Foreskin keratinocyte (primary cell): ENCODE measurements at places on chromosomes 7 and 10. TPM values are rescaled to one million over a fixed set of nuclear protein-coding genes. Genes with fewer than 3 reads are reported as not detected.

Gene PNLIP
- not detected in 2 replicates for polyA plus RNA-seq

Gene TWIST1
- polyA plus RNA-seq = 0.06 and 0.31 TPM in 2 replicates

Gene DDX21
- polyA plus RNA-seq = 37.7 and 51.4 TPM in 2 replicates

Gene CHN2
- 0.06 and 0.40 TPM in 2 replicates for polyA plus RNA-seq

Gene ADRB1
- 0.22 and 0.42 TPM in 2 replicates for polyA plus RNA-seq

Gene RNF32
- polyA plus RNA-seq = 0.69 and 0.91 TPM in 2 replicates

Gene HABP2
- not detected in 2 replicates for polyA plus RNA-seq

Gene PRKCQ
- 4.1 and 4.3 TPM in 2 replicates for polyA plus RNA-seq

Gene NXPH1
- polyA plus RNA-seq = not detected in 2 replicates

Gene CASD1
- polyA plus RNA-seq = 3.0 and 3.3 TPM in 2 replicates

Gene TACC2
- polyA plus RNA-seq = 20.5 and 21.9 TPM in 2 replicates

Gene PLEKHS1
- polyA plus RNA-seq = not detected in 2 replicates

Gene RHBDD2
- polyA plus RNA-seq = 37.6 and 47.1 TPM in 2 replicates

Gene RPEL1
- polyA plus RNA-seq = not detected in 2 replicates

Gene LRRD1
- polyA plus RNA-seq = not detected in 2 replicates

Gene PPP1R17
- not detected in 2 replicates for polyA plus RNA-seq

DNA sequence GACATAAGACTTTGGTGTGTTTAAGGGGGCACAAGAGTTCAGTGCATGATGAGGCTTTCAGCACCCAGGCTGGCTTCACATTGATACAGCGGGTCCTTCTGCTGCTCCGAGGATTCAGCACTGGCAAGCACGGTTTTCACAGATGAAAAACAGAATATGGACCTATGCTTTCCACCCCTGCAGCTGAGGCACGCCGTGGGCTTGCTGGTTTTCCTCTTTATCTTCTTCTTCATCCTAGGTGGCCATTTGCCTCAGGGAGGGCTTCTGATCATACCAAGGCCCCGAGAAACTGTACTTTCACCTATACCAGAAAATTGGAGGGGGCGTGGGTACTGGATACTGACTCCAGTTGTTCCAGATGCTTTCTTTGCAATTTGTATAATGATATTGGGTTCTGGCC is 277.1 kb upstream of the ZNF32 start:
- DNase-seq = no peak

GRCh38 chr10:89901895-89902294 is 200.5 kb downstream of the KIF20B start:
- DNase-seq = no peak

- no peak for DNase-seq
Measured at GRCh38 chr7:94431619-94432280, 37.1 kb downstream of the COL1A2 start.

GRCh38 chr10:5071411-5072198 is 22.6 kb upstream of the AKR1C3 start:
- peak; percentile 75 for DNase-seq

DNA sequence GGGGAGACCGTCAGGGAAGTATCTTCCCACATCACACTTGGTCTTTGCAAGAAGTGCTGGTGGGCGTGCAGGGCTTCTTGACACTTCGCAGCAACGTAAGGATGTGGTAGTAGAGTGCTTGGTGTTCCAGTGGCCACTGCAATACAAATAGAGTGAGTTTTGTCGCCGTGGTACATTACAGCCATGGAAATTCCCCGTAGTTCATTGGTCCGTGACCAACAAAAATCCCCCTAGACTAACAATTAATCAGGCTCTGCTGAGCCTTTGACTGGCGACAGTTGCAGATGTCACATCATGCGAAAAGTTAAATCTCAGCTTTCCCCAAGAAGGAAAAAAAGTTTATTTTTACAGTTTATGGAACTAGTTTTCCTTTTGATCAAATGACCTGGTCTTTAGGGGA is 134.7 kb downstream of the MGMT start:
- no peak for DNase-seq

- DNase-seq = peak; percentile 37
Measured at GRCh38 chr10:101693978-101694673, 844 bp downstream of the FBXW4 start.

DNA sequence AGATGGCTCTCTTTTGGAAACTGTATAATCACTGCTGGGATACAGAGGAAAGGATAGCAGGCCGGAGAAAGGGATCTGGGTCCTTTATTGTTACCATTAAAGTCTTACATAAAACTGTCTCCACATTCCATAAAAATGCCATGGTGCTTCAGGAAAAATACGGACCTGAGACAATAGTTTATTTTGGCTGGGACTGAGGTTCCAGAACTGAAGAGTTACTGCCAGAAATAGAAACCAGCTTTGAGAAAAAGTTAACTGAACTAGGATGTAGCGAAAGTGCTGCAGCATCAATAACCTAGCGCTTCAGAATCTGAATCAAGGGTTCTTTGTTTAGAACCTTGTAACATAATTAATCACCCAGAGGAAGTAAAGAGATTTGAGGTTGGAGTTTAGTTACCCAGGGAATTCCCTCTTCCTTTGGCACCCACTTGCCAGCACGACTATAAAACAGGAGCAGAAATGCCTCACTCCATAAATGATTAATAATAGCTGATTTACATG is 38.0 kb downstream of the MEOX2 start:
- no peak for DNase-seq

GRCh38 chr10:86836044-86836443 is 79.6 kb downstream of the BMPR1A start:
- DNase-seq = no peak

- no peak for DNase-seq
Measured at GRCh38 chr7:99728615-99729014, 6.4 kb downstream of the CYP3A7 start.

- DNase-seq = no peak
Measured at GRCh38 chr7:1964913-1965578, 267.7 kb downstream of the MAD1L1 start.

DNA sequence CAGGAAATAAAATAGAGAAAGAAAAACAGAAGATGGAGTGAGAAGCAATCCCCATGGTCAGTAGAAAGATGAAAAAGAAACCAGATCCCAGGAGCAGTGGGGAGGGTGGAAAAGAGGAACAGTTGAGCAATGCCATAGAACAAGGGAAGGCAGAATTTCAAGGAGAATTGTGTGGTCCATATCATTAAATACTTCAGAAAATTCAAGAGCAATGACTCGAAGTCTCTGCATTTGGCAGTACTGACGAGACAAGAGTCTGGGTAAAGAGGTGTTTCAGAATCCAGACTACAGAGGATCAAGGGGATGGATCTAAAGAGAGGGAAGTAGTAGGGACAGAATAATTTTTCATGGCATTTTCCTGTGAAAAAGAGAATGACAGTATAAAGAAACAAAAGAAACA is 512.6 kb downstream of the PHTF2 start:
- DNase-seq = no peak

GRCh38 chr7:33356336-33356735 is 227.0 kb downstream of the BBS9 start:
- no peak for DNase-seq

DNA sequence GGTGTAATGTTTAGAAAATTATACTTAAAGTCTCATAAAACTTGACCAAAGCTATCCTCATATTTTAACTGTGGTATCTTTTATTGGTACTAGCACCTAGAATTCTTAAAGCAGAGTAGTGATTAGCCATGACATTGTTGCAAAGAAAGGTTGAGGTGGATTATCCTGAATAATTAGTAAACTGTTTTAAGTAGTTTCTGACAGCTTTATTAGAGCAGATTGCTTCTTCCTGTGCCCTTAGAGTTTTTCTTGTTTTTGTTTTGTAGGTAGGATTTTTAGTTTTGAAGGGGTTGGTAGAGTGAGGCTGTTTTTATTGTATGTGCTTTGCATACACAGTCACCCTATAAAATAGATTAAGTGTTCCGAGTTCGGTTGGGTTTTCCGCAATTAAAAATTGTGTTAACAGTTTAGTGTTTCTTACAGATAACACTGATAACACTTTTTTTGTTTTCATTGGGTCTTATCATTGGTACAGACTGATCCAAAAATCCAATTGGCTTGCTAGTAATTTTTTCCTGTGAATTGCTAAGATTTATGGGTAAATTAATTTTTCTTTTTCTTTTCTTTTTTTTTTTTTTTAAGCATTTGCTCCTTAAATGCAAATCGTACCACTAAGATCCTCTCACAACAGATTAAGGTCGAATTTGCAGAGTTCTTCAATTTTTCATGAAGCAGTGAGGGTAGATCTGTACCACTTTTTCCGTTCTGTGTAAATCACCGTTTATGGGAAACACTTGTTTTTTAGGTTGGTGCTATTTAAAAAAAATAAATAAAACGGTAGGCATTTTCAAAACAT is 2.1 kb upstream of the PBLD start:
- no peak for DNase-seq

DNA sequence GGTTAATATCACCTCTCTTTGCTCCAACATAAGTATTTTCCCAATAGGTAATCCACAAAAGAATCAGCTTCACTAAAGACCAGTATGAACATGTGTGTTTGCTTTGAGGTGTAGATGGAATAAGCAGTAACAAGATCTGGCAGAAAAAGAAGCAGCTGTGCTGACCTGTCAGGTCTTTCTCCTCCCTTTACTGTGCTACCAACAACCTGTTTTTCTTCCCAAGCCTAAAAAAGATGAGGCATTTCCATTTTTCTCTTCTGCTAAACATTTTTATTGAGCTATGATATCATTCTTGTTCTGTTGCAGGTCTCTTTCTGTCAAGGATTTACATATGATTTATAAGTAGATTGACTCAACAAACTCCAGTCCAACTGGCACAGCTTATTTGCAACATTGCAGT is 315.2 kb upstream of the GLI3 start:
- peak; percentile 87 for DNase-seq

GRCh38 chr7:129462420-129462819 is 28.2 kb downstream of the STRIP2 start:
- DNase-seq = no peak

- no peak for DNase-seq
Measured at GRCh38 chr7:22663357-22663718, 63.7 kb upstream of the IL6 start.

DNA sequence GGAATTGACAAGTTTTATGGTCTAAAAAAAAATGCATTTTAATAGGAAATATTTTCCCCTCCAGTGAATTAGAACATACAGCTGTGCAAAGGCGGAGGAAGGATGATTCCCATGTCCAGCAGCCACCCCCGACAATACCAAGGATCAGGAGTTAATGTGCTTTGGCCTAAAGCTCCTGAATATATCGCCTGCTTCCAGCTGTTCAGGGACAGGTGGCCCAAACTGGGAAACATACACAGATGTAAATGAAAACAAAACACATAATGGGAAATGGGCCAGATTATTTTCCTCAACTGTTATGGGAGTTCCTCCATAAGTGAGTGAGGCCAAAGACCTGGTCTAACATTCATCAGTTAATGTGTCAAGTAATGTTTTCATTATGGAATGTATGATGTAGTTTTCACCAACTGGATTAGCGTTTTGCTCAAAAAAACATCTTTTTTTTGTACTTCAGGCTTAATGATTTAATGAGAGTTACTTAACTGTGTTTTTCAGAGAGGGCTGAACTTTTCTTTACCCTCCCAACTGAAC is 55.1 kb upstream of the LAMB1 start:
- no peak for DNase-seq

DNA sequence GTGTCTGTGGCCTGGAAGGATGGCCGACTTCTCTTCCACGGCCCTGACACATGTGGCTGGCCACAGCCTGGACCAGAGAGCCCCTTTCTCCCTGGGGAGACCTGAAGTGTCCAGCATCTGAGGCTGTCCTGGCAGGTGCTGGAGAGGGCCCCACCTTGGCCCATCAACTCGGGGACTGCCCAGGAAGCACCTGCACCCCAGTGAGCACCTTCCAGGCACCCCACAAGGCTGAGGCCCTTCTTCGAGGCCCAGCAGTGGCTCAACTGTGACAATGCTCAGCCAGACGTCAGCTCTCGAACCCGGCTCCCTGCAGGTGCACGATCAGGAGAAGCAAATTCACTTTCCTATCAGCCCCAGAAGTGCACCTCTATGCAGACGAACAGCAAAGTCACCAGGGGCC is 24.3 kb downstream of the RGS10 start:
- no peak for DNase-seq

DNA sequence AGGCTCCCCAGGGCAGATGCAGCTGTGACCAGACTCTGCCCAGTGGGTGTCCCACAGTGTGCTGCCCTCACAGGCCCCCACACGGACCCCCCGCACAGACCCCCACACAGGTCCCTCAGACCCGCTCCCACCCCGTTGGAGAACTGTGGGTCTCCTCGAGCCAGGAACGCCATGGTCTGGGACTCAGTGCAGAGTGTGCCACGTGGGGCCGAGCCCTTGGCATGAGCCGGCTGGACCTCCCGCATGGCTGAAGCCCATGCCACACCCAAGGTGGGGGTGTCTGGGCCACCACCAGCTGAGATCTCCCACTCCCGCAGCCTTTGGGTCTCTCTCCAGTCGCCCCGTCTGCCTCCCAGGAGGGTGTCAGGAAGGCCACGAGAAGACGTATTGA is 34.3 kb downstream of the JAKMIP3 start:
- no peak for DNase-seq

- no peak for DNase-seq
Measured at GRCh38 chr10:124194199-124194824, 100.9 kb upstream of the CHST15 start.

DNA sequence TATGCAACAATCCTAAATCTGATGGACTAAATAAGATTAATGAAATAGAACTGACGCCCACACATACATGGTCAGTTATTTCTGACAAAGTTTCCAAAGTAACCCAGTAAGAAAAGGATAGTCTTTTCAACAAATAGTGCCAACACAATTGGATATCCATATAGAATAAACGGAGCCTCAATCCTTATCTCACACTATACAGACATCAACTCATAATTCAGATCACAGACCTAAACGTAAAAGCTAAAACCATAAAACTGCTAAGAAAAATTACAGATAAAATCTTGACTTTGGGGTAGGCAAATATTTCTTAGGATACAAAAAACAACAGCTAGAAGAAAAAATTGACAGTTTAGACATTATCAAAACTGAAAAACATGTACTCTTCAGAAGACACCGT is 8.5 kb downstream of the CACUL1 start:
- DNase-seq = no peak

DNA sequence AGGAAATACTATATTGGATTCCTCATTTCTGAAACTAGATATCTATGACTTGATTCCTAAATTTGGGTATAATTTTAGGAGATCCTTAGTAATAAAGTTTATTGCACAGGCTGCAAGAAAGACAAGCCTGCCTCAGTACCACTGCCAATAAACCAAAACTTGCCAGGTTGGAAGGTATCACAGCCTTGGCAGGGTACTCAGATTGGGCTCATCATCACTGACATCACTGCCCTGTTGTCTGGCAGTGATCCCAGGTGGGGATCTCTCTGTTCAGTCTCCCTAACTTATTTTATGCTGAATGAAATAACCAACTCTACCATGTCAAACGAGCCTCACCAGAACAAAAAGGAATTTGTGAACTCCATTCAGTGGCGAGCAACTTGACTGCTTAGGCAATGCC is 18.8 kb downstream of the FIGNL1 start:
- DNase-seq = no peak

GRCh38 chr10:123607386-123607785 is 58.8 kb upstream of the GPR26 start:
- no peak for DNase-seq

DNA sequence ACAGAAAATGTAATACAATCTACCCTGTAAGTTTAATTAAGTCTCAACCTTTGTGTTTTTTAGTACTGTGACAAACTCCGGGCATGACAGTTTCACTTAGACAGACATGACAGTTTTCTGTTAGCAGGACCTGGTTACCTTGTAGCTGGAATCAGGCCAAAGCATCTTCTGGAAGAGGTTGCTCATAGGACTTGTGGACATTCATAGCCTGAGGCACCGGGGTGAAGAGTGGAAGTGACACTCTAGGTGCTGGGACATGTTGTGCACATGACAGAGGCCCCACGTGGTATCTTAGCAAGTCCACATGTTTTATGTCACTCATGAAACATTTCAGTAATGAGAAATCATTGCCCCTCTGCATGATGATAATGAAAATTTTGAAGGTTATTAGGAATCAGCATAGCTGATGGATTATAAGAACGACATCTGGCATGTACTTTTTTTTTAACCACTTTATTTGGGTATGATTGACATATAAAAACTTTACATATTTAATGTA is 441.4 kb downstream of the CNTNAP2 start:
- DNase-seq = no peak
